ENCODE measurements at places on chromosomes 5 and 9.
A peak's percentile ranks its signal among the peaks of the same experiment; 100 is the strongest.

DNA sequence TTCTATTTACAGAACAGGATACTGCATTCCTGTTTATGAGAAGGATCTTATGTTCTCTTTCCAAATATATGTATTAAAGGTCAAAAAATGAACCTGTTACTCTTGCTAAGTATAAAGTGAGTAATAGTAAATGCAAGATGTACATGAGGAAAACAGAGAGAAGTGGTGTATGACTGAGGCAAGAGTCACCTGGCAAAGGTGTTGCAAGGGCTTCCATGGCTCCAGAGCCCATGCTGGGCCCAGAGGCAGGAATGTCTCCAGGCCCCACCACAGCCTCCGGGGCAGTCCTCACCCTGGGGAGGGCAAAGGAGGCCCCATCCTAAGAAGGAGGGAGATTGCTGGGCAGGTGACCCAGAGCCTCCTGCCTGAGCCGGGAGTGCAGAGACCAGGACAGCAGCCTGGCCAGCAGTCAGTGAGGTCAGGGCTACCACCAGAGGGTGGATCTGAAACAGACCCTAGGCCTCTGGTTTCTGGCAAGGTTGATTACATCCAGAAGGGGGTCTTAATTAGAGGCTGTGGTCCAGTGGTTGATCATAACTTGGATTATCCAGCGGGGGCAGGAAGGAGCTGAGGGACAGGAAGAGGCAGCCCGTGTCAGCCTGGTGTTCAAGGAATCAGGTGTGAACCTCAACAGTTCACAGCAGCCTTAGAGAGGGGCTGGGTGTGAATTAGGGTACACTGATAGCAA is 57.3 kb upstream of the CPLX2 start:
- no peak for DNase-seq

DNA sequence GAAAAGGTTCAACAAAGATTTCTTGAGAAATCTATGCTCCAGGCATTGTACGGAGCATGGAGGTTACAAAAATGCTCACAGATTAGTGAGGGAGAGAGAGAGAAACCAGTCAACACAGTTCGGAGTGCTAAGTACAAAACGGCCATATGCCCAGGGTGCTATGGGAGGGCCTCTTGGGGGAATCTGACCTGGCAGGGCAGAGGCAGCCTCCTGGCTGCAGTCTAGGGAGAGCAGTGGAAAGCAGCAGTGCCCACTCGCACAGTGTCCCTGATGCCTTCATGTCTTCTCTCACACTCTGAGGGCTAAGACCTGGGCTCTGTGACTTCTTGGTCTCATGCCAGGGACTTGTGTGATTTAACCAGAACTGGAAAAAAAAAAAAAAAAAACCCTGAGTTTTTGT is 29.8 kb upstream of the SMC5 start:
- DNase-seq = no peak

- DNase-seq = no peak
Measured at GRCh38 chr5:14197056-14197455, 53.9 kb downstream of the TRIO start.

- DNase-seq = peak; percentile 31
Measured at GRCh38 chr9:111759762-111760639, 34.7 kb downstream of the SHOC1 start.

GRCh38 chr5:164860896-164861295 is 1355.5 kb downstream of the MAT2B start:
- no peak for DNase-seq

DNA sequence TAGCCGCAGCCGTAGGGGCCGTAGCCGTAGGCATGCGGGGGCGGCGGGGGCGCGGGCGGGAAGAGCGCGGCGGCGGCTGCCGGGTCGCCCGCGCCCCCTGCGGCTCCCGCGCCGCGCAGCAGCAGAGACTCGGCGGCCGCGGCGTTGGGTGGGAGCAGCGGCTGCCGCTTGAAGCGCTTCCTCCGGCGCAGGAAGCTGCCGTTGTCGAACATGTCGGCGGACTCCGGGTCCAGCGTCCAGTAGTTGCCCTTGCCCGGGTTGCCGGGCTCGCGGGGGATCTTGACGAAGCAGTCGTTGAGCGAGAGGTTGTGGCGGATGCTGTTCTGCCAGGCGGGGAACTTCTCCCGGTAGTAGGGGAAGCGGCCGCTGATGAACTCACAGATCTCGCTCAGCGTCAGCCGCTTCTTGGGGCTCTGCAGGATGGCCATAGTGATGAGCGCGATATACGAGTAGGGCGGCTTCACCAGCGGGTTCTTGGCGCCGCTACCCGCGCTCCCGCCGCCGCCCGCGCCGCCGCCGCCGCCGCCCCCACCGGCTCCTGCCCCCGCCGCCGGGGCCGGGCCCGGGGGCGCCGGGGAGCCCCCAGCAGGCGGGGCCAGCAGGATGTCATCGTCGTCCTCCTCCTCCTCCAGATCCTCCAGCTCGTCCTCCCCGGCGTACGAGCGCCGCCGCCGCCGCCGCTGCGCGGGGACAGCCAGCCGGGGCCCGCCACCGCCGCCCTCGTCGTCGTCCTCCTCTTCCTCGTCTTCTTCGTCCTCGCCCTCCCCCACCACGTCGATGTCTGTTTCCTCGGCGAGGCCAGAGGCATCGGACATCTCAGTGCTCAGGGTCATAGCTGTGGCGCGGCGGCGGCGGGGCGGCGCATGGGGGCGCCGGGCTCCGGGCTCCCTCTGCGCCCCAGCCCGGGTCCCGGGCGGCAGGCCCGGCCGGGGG is 781 bp downstream of the FOXD1 start:
- peak; percentile 41 for DNase-seq

GRCh38 chr5:154614125-154614524 is 136.1 kb upstream of the HAND1 start:
- DNase-seq = no peak

DNA sequence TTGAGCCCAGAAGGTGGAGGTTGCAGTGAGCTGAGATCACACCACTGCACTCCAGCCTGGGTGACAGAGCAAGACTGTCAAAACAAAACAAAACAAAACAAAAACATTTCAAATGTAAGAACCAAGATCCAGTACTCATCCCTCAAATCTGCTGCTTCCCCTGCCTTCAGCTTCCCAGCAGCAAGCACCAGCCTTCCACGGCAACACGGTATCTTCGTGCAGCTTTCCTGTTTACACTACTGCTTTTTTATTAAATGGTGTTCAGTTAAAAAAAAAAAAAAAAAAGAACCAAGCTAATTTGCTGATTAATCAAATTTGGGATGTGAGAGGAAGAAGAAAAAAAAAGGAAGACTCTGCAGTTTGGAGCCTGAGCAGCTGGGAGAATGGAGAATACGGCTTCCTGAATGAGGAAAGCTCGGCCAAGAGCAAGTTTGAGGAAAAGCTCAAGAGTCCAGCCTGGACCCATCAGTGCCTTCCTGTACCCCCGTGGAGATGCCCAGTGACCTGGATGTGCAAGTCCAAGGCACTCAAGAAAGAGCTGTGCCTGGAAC is 28.0 kb upstream of the SLC2A8 start:
- no peak for DNase-seq

DNA sequence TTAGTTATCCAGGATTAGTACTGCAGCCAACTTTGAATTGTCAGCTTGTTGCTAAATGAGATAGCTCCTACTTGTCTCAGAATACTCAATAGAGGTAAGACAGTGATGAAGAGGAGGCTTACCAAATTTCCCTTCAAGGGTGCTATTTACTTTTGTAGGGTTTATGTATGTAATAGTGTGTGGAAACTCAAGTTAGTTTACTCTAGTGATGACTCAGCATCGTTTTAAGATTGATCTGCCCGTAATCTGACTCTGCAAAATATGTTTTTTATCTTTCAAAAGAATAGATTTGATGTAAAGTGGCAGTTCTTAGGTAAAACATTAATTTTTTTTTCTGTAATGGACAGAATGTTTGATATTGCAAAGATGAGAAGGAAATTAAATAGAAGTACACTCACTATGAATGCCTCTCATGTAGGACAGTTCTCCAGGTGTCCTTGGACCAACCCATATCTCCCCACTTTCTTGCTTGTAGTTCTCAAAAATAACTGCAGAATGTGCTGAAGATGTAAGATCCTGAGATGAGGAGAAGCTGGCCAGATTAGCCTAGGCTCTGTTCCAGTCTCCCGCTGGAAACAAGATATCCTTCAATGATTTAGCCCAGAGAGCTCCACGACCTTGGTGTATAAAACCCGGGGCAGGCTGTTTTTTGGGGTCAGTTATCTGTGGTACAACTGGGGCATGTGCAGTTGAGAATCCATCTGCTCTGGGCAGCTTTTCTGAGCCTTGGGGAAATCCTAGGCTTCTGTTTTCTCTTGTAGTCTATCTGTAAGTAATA is 24.4 kb upstream of the MROH2B start:
- no peak for DNase-seq

DNA sequence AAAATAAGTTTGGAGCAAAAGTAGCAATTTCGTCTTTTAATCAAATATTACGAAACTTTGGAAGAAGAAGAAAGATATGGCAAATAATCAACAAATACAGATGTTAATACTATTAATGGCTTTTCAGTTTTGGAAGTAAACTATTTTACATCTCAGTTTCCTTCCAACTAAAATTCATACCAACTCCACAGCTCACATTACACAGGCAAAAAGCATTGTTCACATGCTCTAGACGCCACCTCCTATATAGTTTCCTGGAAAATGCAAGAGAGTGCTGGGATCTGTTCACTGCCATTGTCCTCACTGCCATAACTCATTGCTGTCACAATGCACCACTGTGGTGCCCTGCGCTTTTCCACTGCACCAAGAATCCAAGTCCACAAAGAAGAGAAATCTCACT is 149.0 kb upstream of the FTMT start:
- no peak for DNase-seq

DNA sequence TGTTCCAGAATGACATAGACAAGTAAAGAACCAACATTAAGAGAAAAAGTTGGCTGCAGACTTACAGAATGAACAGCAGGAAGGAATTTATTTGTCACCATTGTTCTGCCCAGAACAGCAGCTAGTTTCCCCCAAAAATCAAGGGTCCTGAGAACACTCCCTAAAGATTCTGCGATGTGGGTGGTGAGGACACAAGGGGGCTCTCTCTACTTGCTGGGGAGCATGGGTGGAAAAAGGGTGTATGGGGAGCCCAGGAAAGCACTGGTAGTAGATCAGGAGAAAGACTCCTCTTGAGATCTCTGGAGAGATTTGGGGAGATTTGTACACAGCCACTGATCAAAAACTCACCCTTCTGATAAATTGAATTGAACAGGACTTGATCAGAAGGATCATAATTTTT is 316.5 kb downstream of the KCTD16 start:
- no peak for DNase-seq

DNA sequence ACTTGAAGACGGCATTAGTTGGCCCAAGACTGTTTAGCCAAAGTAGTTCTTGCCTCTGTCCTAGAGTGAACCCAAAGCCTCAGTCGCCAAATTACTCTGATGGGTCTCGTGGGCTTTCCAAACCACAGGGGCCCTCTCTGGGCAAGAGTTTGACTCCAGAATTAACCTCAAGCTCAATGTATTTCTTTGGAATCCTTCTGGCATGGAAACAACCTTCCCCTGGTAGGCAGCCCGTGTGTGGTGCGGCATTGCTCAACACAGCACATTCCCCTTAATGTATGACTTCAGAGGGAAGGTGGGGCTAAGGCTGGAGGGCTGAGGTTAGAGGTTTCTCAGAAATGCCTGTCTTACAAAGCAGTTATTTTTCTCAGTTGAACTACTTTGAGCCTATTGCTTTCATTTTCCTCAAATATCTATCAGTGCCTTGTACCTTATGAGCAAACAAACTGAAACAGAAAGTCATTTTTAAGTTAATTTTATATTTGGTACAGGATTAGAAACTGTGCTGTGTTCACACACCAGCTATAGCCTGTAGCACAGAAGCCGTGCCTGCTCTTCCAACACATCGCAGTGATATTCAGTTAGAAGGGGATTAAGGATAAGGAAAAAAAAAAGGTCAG is 123.9 kb upstream of the HAPLN1 start:
- DNase-seq = no peak

DNA sequence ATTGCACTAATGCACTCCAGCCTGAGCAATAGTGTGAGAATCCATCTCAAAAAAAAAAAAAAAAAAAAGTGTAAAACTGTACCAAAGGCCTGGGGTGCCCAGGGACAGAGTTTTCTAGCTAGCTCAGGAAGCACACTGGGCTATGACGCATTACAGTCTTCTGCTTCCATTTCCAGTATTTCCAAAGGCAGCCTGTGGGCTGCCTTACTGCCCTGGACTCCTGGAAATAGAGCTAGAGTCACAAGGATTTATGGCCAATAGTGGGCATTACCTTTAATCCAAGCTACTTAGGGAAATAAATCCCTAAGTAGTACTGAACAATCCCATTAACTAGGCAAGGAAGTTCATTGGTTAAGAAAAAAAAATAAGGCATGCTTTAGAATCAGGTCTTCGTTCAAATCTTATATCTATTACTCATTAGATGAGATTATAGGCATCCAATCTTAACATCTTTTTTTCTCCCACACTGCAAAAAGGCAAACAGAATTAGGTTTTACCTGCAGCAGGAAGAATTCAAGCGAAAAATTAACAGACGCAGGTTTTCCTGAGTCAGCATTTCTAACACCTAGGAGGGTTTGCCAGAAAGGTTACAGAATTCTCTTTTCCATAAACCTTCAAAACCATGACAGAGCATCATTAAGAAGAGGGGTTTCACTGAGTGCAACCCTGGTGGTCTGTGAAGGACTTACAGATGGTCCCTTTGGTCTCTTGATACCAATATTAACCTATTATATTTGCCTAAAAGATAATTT is 85.6 kb upstream of the CCDC112 start:
- no peak for DNase-seq

GRCh38 chr5:77944757-77945340 is 168.7 kb upstream of the TBCA start:
- no peak for DNase-seq

GRCh38 chr5:86175224-86175623 is 442.5 kb upstream of the COX7C start:
- no peak for DNase-seq

DNA sequence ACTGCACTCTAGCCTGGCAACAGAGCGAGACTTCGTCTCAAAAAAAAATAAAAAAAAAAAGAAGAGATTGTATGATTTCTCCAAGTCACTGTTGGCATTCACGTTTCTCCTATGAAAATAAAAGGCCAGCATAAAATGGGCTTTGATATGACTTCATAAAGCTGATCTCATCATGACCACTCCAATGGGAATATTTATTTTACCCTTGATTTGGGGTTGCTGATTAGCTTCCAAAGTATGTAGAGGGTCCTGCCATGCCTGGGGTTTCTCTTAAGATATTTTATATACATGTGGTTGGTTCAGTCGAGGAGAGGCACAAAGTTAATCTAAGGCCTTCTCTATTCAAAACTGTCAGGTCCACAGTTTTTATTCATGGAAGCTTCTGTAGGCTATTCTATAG is 247.0 kb upstream of the TNC start:
- no peak for DNase-seq
